NCI-H1048 (cell line): ENCODE measurements at places on chromosomes 3 and 15.

DNA sequence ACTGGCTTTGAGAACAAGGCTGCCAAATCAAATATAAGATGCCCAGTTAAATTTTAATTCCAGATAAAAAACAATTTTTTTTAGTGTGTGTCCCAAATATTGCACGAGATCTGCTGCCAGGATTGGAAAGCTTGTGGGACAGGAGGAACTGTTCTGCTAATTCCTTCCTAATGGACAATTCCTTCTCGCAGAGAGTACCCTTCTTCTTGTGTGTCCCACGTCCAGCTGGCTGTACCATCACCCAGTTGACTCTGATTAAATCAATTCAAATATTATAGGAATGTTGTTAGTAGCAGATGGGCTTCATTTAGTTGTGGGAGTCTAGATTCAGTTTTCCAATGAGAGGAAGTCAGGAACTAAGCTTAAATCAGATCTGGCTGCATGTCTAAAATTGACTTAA, 347.9 kb upstream of the ATP10A start:
- DNase-seq = no peak

DNA sequence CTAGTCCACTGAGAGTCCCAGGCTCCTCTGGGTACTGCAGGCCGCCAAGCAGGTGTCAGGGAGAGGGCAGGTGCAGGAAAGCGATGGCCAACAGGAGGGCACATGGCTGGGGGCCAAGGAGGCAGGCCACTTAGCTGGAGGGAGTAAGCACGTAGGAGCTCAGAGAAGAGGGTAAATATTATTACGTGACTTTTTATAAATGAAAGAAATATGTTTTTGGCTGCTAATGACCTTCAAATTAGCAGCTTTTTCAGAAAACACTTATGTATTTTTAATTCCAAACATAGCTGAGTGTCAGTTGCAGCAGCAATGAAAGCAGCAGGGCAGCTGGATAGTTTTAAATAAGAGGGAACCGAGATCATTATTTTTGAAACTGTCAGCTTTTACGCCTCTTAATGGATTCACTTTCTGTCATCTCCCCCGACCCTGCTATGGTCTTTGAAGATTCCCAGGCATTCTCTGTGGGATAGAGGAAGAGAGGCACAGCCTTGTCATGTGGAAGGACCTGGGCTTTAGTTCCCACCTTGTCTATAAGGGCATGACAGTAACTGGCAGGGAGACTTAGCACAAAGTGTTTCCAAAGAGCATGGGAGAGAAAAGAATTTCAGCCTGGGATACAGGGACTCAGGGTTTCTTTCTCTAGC, 477.1 kb downstream of the EPHB1 start:
- no peak for DNase-seq

GRCh38 chr3:184842433-184842832, 30.5 kb downstream of the VPS8 start:
- no peak for DNase-seq

- no peak for DNase-seq
These were observed 46.2 kb downstream of the CD200 start for GRCh38 chr3:112379020-112379690.

DNA sequence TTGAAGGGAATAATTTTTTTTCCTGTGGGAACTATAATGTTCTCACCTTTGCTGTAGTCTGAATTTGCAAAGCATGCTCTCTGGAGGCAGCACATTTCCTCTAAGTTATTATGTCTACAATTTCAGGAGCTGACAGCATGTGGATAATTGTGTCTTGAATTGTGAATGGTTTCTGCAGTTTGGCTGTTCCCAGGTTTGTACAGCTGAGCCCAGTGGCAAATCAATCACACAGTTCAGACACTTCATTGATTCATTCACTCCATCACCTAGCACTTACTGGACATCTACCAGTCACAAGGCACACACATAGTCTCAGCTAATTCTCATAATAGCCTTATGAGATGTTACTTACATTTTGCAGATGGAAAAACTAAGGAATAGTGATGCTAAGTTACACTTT, 219.0 kb upstream of the ROPN1 start:
- no peak for DNase-seq

DNA sequence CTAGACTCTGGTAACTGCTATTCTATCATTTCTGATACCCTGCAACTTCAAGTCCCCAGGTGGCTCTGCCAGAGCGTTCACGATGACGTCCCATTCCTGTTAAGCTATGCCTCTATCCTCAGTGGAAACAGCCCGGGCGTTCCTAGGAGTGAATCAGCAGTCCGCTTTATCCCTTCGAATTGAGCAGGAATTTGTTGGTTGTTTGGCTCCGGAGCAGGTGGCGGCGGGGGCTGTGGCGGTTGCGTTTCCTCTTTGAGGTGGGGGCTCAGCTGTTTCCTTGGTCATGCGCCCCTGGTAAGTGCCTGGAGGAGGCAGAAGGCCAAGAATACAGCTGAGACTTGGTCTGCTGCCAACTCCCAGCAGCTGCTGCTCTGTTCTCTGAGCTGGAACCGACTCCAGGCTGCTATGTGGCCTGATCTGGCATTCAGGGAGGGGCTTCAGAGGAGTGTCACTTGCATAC, 25.2 kb downstream of the ARPP21 start:
- DNase-seq = no peak

GRCh38 chr15:92415639-92416297, 22.1 kb downstream of the ST8SIA2 start:
- DNase-seq = no peak

DNA sequence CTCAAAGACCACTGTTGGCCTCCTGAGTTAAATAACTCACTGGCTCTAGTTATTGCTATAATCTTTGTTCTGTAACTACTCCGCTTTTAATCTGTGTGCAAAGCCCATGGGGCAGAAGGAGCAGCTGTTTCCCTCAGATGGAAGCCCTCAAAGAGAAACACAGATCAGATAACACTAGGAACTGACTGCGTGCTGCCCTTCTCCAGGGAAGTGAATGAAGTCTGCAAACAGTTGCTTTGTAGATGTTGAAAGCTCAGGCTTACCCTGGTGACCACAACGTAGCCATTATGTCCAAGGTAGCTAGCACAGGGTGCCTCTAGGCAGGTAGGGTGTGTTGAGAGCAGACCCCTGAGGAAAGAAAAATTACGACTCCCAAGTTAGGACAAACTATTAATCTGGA, 152.3 kb upstream of the STAC start:
- DNase-seq = no peak

DNA sequence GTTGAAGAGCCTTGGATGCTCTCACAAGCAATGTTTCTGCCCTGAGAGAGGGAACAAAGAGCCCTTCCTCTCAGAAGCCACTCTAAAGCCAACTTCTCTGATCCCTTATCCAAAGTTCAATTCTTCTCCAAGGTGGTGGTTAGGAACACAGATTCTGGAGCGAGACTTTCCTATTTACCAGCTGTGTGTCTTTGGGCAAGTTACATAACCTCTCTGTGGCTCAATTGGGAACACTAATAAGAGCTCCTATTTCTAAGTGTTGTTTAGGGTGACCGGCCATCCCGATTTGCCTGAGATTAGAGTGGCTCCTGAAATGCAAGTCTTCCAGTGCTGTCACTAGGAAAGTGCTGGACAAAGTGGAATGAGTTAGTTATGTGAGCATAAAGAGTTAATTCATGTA, 108.8 kb upstream of the PTX3 start:
- DNase-seq = no peak

- DNase-seq = no peak
These were observed 195.8 kb downstream of the ZMAT3 start for GRCh38 chr3:178875836-178876235.

DNA sequence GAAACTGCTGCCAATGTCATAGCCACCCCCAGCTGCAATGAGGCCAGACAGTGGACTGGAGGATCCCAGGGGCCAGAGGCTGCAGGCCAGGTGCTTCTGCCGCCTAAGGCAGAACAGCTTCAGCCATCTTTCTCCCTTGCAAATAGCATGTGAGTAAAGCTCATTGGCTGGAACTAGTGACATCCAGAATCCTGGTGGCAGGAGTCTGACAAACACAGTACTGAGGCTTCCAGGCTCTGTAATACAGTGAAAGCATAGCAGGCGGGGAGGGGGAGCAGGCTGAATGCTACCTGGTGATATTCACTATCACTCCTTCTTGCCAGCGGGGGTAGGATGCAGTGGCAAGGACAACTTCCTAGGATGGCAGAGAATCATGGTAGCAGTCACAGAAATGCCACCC, 36.5 kb upstream of the TBC1D21 start:
- DNase-seq = no peak

GRCh38 chr3:127137757-127138536, 55.0 kb upstream of the PRR23E start:
- DNase-seq = no peak

DNA sequence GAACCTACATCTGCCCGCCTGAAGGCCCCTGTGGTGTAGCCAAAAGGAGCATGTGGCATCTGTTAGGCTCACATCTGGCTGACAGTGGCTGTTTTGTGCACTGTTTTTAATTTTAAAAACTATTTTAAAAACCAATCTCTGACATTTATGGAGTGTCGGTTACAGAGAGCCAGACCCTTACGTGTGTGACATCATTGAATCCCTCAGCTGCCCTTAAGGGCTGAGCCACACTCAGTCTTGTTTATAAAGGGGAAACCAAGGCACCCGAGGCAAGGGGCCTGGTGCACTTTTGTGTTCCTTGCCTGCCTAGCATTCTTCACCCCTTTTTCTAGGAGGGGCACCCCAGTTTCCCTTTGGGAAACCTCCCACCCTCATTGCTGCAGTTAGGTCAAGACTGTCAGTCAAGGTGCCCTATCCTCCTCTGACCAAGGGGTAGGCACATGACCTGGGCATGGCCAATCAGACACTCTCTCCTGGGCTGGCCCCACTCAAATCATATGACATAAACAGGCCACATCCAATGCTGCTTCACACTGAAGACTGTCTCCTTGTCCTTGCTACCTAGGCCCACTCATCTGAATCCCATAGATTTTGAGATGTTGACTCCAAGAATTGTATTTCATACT, 105.3 kb downstream of the LSM3 start:
- no peak for DNase-seq

- DNase-seq = no peak
These were observed 8.8 kb downstream of the ANKUB1 start for GRCh38 chr3:149783576-149783975.

DNA sequence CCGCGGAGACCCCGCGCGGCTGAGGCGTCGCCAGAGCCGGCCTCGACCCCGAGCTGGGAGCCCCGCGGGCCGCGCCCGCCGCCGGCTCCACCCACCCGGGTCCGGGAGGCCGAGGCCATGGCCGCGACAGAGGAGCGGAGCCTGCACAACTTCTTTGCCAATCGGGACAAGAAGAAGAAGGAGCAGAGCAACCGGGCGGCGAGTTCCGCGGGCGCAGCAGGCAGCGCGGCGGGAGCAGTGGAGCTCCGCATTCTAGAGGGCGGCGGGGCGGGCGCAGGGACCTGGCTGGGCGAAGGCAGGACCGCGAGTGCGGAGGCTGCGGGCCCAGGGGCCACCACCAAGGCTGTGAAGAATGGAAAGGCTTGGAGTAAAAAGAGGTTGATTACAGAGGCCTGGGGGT, 37.6 kb upstream of the EPHA6 start:
- DNase-seq = no peak

DNA sequence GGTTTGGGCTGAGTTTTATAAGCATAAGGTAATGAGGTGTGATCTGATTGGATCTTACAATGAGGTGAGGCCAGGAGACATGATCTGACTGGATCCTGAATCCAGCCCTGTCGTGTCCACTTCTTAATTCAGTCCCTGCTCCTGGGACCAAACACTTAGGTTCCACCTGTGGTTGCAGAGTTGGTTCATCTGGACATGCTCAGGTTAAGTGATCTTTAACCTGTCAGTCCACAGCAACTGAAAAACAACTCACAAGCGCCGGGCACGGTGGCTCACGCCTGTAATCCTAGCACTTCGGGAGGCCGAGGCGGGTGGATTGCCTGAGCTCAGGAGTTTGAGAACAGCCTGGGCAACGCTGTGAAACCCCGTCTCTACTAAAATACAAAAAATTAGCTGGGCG, 679.3 kb upstream of the ALCAM start:
- no peak for DNase-seq
